ENCODE measurements at places on chromosomes 4 and X.

DNA sequence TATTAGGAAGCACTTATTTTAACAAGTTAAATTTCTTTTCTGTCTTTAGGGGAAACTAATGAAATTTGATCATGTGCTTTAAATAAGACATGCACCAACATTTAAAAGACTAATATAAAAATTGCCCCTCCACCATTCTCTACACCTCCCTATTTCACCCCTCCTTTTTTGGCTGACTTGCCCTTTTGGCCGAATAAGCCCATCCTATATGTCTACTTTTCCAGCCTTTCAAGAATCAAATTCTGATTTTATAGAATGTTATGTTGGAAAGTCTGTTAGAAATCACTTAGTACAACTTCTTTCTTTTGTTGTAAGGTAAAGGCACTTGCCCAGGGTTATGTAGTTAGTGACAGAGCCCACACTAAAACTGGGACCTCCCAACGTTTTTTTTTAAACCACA, 1.8 kb downstream of the CAPN6 start:
- no peak for DNase-seq

DNA sequence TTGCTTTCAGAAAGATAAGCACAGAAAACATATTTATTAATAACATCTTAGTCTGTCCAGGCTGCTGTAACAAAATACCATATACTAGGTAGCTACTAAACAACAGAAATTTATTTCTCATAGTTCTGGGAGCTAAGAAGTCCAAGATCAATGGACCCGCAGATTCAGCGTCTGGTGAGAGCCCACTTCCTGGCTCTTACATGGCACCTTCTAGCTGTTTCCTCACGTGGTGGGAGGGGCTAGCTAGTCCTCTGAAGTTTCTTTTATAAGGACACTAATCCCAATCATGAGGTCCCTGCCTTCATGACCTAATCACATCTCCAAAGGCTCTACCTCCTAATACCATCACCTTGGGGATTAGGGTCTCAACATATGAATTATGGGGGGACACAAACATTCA, 57.2 kb upstream of the AFF2 start:
- no peak for DNase-seq

DNA sequence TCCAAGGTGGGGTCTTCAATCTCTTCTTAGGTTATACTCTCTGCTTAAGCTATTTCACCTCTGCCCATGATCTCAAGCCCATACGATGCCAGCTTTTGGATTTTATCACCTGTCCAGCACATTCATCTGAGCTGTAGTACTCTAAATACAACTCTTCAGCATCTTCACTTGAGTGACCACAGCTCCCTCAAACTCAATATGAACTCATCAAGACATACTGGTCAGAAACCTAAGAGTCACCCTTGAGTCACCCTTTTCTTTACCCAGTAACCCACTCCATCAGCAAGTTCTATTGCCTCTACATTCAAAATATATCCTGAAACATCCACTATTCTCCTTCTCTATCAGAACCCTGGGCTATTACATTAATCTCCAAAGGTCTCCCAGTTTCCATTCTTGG, 69.4 kb downstream of the DCHS2 start:
- no peak for DNase-seq

- no peak for DNase-seq
These were observed 118.5 kb upstream of the BMPR1B start for GRCh38 chr4:94639298-94639697.

DNA sequence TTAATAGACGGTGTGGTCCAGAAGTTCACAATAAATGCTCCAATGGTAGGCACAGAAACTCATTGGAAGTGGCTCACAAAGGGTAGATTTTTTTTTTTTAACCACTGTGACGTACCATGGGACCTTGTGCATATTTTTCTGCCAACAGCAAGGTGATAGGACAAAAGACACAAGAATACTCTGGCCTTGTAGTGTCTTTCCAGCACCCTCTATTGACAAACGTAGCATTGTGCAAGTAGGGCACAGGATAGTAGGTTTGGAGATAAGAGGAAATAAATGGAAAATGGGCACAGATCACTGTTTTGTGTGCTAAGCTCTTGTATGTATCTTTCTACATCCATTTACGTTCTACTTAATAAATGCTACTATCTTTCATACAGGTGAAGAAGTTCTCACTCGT, 2054.9 kb downstream of the PCDH7 start:
- DNase-seq: peak; percentile 42

DNA sequence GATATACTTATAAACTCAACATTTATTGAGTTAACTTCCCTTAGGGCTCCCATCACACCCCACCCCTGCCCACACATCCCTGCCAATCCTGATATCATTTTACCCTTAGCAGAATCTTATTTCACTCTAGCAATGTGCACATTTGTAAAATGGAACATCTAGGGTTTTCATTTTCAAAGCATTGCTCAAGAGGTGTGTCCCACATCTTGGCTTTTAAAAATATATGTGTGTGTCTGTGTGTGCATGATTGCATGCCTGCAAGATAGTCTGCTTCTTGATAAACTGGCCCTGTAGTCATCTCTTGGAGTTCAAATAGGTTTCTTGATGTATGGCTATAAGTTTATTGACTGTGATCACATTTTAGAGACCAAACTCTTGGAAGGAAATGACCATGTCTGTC, 26.4 kb upstream of the EGF start:
- no peak for DNase-seq

GRCh38 chr4:139942241-139942640, 211.7 kb downstream of the MAML3 start:
- DNase-seq: no peak

- DNase-seq: no peak
These were observed 75.7 kb upstream of the WDR1 start for GRCh38 chr4:10192331-10192730.

Measured in urothelium cell line (cell line).